ENCODE measurements at places on chromosomes 3 and 15. TPM values are rescaled to one million over a fixed set of nuclear protein-coding genes. Genes with fewer than 3 reads are reported as not detected.

CAMP gene
- 2.3 TPM for total RNA-seq

GRAMD1C gene
- 9.2 TPM for total RNA-seq

UROC1 gene
- total RNA-seq, result not detected

CLRN1 gene
- not detected for total RNA-seq

ARRDC4 gene
- 52.8 TPM for total RNA-seq

SPTSSB gene
- total RNA-seq, result not detected

GRCh38 chr3:33238923-33239322 is 20.3 kb upstream of the SUSD5 start:
- H3K36me3 ChIP-seq, result no peaks in the 10 kb centered on the region
- H3K4me1 ChIP-seq, result no peaks in the 10 kb centered on the region
- H3K4me3 ChIP-seq, result no peak overlapping the region
- H3K27me3 ChIP-seq, result no peaks in the 10 kb centered on the region
- no peak for DNase-seq

GRCh38 chr3:151431940-151432339 is 28.9 kb downstream of the IGSF10 start:
- no peak overlapping the region for H3K27ac ChIP-seq
- no peaks in the 10 kb centered on the region for H3K27me3 ChIP-seq
- no peaks in the 10 kb centered on the region for H3K36me3 ChIP-seq
- DNase-seq, result no peak

DNA sequence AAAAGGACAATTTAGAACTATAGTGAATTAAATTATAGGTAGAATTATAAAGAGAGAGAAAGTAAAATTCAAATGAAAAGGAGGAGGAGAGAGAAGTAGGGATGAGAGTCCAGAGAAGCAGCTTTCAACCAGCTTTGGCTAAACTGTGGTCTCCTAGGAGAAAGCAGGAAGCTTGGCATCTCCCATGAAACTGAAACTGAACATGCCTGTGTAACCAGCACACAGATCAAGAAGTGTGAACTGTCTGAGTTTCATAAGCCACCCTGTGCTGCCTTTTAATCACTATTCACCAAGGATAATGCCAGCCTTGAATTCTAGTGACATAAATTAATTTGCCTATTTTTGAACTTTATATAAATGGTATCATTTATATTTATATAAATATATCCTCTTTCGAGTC is 128.5 kb downstream of the MYRIP start:
- H3K4me3 ChIP-seq, result no peak overlapping the region
- no peaks in the 10 kb centered on the region for H3K27me3 ChIP-seq
- H3K36me3 ChIP-seq, result no peaks in the 10 kb centered on the region

- no peak overlapping the region for H3K27ac ChIP-seq
- no peaks in the 10 kb centered on the region for H3K27me3 ChIP-seq
- no peak overlapping the region for H3K4me3 ChIP-seq
- no peaks in the 10 kb centered on the region for H3K36me3 ChIP-seq
These were observed 271.6 kb upstream of the CBLB start for GRCh38 chr3:106140431-106140830.

DNA sequence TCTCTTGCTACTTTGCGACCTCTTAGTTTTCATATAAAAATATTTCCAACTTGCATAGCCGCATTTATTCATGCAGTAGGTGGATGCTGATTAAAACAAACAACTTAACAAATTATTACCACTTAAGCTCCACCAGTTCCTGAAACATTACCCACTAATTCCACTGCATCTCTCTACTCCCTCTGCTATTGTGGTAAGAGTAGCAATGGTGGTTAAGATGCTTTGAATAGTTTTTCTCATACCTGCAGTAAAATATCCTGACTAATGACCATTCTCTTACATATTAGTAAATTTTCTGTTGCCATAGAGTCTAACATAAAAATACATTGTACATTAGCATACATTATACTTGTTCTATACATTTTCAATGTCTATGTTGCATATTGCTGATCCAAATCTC is 397.6 kb upstream of the PLSCR5 start:
- H3K4me3 ChIP-seq, result no peak overlapping the region
- no peaks in the 10 kb centered on the region for H3K4me1 ChIP-seq
- no peak for DNase-seq
- H3K36me3 ChIP-seq, result no peaks in the 10 kb centered on the region
- no peak overlapping the region for H3K27ac ChIP-seq

DNA sequence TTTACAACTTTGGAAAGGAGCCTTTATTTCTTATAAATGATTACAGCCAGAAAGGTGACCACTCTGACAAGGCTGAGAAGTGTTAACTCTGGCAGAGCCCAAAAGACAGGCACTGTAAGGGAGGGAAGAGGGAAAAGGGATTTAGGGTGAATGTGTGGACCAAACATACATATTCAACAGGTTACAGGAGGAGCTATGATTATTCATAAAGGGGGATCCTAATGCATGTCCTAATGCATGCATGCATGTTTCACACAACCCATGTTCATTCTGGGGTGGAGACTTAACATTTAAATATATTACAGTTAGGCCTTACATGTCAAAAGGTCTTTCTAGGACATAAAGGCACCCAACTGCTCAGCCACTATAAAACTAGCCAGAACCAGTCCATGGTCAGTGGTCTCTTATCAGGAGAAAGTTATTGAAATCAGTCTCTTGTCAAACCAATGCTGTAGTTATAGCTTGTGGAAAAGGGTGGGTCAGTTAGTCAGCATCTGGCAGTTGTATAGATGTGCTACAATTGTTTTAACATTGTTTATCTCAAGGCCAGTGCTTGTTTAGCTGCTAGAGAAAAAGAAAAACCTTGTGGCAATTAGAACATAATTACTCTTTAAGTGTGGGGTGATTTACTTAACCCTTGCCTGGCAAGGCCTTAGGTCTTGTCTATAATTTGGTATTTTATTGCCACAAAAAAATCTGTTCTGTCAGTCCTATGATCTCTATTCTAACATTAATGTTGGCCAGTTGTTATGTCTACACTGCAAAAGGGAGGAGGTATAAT is 77.5 kb downstream of the RAD18 start:
- peaks cover 13% of the 10 kb centered on the region for H3K36me3 ChIP-seq
- no peaks in the 10 kb centered on the region for H3K4me1 ChIP-seq
- no peaks in the 10 kb centered on the region for H3K27me3 ChIP-seq
- no peak overlapping the region for H3K27ac ChIP-seq

- H3K36me3 ChIP-seq, result no peaks in the 10 kb centered on the region
- H3K4me3 ChIP-seq, result no peak overlapping the region
- H3K27ac ChIP-seq, result no peak overlapping the region
- no peak for DNase-seq
- H3K4me1 ChIP-seq, result no peaks in the 10 kb centered on the region
- no peaks in the 10 kb centered on the region for H3K27me3 ChIP-seq
These were observed 176.1 kb downstream of the NEK10 start for GRCh38 chr3:27193056-27193455.

GRCh38 chr3:150091626-150092025 is 120.9 kb upstream of the PFN2 start:
- no peaks in the 10 kb centered on the region for H3K4me1 ChIP-seq
- no peak overlapping the region for H3K4me3 ChIP-seq
- DNase-seq, result no peak
- H3K27ac ChIP-seq, result no peak overlapping the region
- H3K27me3 ChIP-seq, result no peaks in the 10 kb centered on the region
- H3K36me3 ChIP-seq, result no peaks in the 10 kb centered on the region

DNA sequence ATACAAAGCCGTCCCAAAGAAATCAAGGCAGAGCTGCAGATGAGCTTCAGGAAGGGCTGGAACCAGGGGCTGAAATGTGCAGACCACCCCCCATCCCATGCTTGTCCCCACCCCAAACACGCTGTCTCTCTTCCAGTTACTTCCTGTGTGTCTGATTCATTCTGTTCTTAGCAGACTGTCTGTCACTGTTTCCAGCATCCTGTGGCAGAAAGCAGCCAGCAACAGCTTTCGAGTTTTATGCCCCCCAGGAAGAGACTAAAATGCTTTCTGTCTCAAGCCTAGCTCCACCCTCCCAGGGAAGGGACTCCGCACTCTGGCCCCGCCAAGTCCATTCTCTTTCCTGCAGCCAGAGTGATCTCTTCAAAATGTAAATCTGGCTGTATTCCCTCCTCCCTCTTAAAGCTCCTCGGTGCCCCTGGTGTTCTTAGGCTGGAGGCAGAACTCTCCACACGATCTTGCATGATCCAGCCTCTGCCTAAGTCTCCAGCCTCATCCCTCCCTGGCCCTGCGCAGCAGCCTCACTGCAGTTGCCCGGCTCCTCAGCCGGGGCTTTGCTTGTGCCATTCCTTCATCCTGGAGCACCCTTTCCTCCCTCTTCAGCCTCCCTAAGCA is 41.5 kb downstream of the HRH1 start:
- no peaks in the 10 kb centered on the region for H3K27me3 ChIP-seq
- no peak for DNase-seq
- H3K4me1 ChIP-seq, result peaks cover 33% of the 10 kb centered on the region
- peak overlapping the region; percentile 32 for H3K27ac ChIP-seq
- H3K36me3 ChIP-seq, result no peaks in the 10 kb centered on the region

GRCh38 chr3:26560081-26560480 is 62.5 kb upstream of the LRRC3B start:
- no peak overlapping the region for H3K4me3 ChIP-seq
- no peaks in the 10 kb centered on the region for H3K36me3 ChIP-seq
- no peak for DNase-seq
- H3K4me1 ChIP-seq, result no peaks in the 10 kb centered on the region
- H3K27me3 ChIP-seq, result no peaks in the 10 kb centered on the region

DNA sequence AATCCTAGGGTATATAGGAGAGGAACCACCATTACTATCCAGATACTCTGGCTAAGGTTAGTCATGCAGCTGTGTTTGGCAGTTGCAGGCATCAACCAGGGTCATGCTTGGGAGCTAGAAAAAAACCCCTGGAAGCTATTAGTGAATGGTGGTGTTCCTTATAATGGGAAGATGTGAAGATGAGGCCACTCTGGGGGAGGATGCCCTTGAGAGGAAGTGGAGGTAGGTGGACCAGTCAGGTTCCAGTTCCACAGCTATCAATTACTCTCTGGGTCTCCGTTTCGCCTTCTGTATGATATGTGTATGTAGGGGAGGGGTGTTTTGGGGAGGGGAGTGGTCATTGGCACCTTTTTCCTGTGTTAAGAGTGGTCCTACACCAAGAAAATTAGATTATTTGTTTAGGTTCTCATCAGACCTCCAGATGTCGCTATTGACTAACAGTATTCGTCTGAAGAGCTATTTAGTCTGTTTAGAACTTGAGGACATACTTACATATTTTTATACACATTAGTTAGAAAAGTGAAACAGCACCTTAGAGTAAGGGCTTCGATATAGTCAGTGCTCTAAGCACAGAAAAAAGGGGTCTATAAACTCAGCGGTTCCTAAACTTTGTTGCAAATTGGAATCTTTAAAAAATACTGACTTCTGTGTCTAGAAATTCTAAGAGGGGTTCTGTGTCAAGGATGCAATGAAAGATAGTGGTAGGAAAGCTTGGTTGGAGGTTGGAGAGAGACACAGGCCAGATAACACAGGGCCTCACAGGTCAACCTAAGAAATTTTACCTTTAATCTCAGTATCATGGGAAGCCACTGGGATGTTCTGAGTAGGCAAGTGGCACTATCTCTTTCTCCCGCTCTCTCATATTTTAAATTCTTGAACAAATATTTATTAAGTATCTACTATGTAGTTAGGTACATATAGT is 9.1 kb upstream of the HPS3 start:
- no peak overlapping the region for H3K4me3 ChIP-seq
- no peaks in the 10 kb centered on the region for H3K36me3 ChIP-seq
- no peak for DNase-seq
- no peak overlapping the region for H3K27ac ChIP-seq
- peaks cover 4% of the 10 kb centered on the region for H3K4me1 ChIP-seq

DNA sequence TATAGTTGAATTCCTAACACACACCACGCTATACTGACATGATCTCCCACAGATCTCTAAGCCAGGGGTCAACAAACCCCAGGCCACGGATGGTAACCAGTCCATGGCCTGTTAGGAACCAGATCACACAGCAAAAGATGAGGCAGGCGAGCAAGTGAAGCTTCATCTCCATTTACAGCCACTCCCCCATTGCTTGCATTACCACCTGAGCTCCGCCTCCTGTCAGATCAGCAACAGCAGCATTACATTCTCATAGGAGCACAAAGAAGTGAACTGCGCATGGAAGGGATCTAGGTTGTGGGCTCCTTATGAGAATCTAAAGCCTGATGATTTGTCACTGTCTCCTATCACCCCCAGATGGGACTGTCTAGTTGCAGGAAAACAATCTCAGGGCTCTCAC is 2.7 kb downstream of the PDCD7 start:
- H3K4me1 ChIP-seq, result peaks cover 34% of the 10 kb centered on the region
- H3K4me3 ChIP-seq, result no peak overlapping the region
- H3K36me3 ChIP-seq, result peaks cover 48% of the 10 kb centered on the region
- H3K27ac ChIP-seq, result no peak overlapping the region

- no peaks in the 10 kb centered on the region for H3K36me3 ChIP-seq
- H3K27me3 ChIP-seq, result no peaks in the 10 kb centered on the region
- no peak for DNase-seq
- H3K27ac ChIP-seq, result no peak overlapping the region
These were observed 27.9 kb upstream of the SLC6A1 start for GRCh38 chr3:10964537-10965167.

GRCh38 chr3:69535613-69536012 is 149.7 kb upstream of the FRMD4B start:
- no peak overlapping the region for H3K4me3 ChIP-seq
- peaks cover 3% of the 10 kb centered on the region for H3K27me3 ChIP-seq

DNA sequence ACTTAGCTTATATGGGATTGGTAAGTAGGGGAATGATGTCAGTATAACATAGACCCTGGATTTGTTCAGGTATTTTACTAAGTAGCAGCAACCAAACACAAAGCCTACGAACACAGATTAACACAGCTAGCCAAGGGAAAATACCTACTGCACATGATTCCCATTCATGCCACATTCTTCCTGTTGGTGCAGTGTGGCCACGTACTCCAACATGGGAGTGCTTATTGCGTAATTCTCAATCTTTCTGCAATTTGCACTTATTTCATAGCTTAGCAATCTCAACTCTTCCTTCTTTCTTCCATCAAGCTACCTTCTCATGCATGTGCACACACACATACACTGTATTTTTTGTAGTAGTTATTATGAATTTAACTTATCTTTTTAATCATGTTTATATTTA is 186.8 kb downstream of the IL5RA start:
- H3K4me1 ChIP-seq, result no peaks in the 10 kb centered on the region
- H3K36me3 ChIP-seq, result no peaks in the 10 kb centered on the region
- no peak overlapping the region for H3K27ac ChIP-seq
- no peak for DNase-seq
- no peaks in the 10 kb centered on the region for H3K27me3 ChIP-seq

DNA sequence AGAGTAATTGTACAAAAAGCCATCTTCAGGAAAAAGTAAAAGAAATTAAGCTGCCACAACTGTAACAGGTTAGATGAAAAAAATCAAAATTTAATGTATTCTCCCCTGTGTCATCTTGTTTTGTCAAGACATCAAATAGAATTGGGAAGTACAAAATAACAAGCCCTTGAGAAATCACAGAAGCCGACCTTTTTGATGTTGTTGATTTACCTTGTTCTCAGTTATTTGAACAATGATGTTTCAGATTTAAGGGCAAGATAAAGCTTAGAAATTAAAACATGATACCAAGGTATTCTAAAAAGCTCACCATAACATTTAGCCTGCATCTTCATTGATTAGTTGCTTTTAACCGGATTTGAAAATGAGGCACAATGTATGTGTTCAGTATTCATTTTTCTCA is 523.0 kb downstream of the FOXP1 start:
- H3K4me1 ChIP-seq, result peaks cover 76% of the 10 kb centered on the region
- peak overlapping the region; percentile 0 for H3K27ac ChIP-seq
- H3K4me3 ChIP-seq, result peak overlapping the region; percentile 65
